ENCODE measurements at places on chromosomes 1 and 21.

- no peak for DNase-seq
Measured at GRCh38 chr1:61504852-61505390, 220.0 kb downstream of the TM2D1 start.

DNA sequence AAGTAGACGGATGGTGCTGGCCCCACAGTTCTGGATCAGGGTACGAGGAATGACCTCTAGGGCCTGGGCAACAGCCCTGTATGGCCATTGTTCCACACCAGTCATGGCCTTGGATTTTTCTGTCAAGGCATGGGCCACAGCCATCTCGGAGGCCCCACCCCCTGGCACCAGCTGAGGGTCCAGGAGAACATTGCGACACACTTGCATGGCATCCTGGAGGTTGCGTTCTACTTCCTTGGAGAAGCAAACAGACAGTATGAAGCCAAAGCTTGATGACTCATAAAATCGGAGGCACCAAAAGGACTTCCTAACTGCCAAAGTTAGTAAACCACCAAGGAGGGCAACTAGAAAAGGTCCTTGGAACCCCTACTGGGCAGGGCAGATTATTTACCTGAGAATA, 11.9 kb upstream of the VHLL start:
- no peak for DNase-seq

DNA sequence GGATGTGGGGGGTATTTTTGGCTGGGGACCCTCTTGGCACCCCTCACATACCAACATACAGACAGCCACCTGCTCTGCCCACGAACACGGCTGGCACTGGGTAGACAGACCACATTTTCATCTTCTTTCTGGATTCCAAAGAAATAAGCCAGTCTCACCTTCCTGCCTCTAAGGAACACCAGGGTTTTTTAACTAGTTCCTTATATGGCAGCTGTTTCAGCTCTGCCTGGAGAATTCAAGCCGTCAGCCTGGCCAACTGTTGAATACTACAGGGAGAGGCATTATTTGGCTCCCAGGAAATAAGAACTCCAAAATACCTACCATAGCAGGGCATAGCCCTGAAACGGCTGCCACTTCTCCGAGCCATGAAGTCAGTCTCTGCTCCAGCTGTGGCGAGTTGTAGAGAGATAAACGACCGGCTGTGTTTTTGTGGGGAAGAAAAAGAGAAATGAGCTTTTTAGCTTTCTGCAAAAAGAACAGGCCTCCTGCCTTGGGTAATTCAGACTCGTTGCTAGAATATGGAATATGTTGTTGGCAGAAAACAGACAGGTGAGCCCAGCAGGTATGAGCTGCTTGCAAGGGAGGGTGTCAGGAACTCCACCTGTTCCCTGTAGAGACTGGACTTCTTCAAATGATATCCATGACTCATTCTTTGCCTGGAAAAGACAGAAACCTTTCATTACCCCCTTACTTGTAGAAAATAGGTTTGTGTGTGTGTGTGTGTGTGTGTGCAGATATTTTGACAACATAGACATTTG, 51.8 kb downstream of the MT1HL1 start:
- no peak for DNase-seq

- DNase-seq = no peak
Measured at GRCh38 chr1:91166106-91166712, 144.4 kb upstream of the ZNF644 start.

GRCh38 chr1:21586222-21586621, 77.0 kb downstream of the ALPL start:
- DNase-seq = no peak

GRCh38 chr21:41895643-41896493, 16.7 kb upstream of the PRDM15 start:
- no peak for DNase-seq

DNA sequence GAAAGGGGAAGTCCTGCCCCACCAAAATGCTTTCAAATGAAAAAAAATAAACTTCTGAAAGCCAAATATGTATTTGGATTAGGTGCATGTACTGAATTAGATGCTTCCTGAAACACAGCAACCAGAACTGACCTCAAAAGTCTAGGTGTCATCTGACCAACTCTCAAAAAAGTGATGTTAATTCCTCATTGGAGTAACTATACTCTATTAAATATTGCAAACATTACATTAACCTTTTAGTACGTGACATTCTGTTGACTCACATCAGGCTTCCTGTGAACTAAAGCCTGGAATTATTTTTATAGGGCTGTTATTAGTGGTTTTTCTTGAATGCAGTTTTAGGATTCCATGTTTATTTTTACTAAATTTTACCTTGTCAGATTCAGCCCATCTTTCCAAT, 73.5 kb downstream of the ASTN1 start:
- DNase-seq = no peak

- no peak for DNase-seq
Measured at GRCh38 chr21:26835714-26836265, 9.4 kb downstream of the ADAMTS1 start.

DNA sequence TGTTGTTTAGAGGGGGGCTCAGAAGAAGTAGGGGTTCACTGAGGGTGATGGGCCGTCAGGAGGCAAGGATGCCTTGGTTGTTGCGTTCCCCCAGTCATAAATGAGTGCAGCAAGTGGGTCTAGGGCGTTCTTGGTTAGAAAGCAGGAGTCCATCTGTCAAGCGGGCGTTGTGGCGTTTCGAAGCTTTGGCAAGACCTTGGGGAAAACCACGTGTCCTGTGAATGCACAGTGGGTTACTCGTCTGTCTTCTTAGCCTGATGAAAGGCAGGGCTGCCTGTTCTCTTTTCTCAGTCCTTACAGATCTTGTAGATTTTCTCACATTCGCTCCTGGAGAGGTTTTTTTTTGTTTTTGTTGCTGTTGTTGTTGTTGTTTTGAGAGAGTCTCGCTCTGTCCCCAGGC, 6.3 kb upstream of the ZNF496 start:
- no peak for DNase-seq

GRCh38 chr1:40337443-40337842, 20.4 kb upstream of the COL9A2 start:
- DNase-seq = no peak

DNA sequence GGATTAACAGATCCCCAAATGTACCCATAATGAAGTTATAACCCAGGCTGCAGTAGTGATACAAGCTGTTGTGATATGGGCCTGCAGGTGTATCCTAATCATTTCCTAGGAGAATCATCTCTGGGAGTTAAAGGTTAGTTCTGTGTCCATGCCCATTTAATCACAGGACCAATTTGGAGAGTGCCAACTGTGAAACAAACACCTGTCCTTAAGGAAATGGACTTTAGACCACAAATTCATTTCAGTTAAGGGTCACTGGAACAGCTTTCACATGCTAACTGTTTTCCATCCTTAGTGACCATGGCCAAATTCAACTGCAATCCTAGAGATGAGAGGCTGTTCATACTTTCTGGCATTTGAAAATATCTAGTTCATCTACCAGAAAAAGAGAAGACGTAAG, 160.9 kb downstream of the GPATCH2 start:
- DNase-seq = no peak

DNA sequence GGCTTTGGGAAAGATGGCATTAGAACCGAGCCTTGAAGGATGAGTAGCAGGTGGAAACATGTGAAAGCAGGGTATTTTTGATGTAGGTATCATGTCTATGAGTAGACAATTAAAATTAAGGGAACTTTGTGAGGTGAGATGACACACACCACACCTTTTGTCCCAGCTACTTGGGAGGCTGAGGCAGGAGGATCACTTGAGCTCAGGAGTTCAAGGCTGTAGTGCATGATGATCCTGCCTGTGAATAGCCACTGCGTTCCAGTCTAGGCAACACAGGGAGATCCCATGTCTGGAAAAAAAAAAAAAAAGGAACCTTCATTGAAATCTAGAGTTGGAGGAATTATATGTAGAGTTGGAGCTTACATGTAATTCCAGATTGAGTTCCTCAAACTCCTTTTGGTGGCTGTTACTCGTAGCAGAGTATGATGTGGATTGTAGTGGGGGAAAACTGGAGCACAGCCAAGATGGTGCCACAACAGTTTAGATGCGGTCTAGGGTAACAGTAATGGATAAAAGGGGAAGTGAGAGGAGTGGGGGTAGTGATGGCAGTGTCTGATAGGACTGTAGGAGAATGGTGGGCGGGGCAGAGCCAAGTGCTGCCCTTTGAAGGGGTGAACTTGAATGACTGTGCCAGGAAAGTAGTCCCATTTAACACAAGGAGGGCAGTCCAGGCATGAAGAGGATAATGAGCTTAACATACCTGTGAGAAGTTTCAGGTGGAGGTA, 17.4 kb downstream of the AK4 start:
- DNase-seq = no peak

GRCh38 chr21:44331650-44332307, 7.4 kb downstream of the CFAP410 start:
- no peak for DNase-seq

DNA sequence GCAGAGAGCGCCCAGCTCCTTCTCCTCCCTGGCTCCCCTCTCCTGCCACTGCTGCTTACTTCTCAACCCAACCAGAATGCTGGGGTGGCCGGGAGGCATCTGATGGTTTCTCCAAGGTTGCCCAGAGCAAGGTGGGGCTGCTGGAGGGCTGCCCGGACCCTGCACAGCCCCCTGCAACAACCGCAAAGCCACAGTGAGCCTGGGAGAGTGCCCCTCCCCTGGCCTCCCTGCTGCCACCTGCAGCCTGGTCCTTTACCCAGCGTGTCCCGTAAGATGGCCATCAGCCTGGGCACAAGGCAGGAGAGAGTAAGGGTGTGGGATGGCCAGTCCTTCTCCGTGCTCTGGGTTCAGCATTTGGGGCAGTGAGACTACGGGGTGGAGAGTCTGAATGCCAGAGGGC, 17.0 kb downstream of the MX2 start:
- no peak for DNase-seq

Data from stimulated activated CD8-positive, alpha-beta memory T cell treated with anti-CD3 and anti-CD28 coated beads, Interleukin-4, amount 100 ng/mL, for 1 hour (primary cell).